Stimulated activated CD8-positive, alpha-beta memory T cell treated with anti-CD3 and anti-CD28 coated beads, Interleukin-4, amount 100 ng/mL, for 24 hours (primary cell): ENCODE measurements at places on chromosomes 12 and 14.

DNA sequence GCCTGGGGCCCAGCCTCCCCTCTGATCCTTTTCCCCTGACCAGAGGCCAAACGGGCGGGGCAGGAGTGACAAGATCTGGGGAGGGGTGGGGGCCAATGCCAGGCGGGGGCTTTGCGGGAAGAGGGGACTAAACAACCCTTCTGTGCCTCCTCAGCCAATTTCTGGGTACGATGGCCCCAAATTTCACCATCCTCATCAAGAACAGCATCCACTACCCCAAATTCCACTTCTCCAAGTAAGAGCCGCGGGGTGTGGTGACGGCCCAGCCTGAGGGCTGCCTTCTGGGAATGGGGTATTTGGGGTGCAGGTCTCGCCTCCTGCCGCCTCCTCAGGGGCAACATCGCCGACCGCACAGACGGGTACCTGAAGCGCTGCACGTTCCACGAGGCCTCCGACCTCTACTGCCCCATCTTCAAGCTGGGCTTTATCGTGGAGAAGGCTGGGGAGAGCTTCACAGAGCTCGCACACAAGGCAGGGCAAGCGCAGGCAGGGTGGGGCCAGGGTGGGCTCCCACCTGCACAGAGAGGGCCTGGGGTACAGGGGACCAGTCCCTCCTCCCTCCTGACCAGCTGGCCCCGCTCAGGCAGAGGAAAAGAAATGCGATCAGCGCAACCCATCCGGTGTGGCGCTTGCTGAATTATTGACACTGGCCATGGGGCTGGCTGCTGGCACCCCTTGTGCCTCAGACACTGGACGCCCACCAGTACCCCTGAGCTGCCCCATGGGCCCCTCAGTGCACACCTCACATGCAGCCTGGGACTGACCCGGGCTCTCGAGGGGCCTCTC is 1.7 kb downstream of the P2RX2 start:
- DNase-seq: no peak

GRCh38 chr12:109618082-109618481 is 44.5 kb downstream of the MVK start:
- DNase-seq: no peak

DNA sequence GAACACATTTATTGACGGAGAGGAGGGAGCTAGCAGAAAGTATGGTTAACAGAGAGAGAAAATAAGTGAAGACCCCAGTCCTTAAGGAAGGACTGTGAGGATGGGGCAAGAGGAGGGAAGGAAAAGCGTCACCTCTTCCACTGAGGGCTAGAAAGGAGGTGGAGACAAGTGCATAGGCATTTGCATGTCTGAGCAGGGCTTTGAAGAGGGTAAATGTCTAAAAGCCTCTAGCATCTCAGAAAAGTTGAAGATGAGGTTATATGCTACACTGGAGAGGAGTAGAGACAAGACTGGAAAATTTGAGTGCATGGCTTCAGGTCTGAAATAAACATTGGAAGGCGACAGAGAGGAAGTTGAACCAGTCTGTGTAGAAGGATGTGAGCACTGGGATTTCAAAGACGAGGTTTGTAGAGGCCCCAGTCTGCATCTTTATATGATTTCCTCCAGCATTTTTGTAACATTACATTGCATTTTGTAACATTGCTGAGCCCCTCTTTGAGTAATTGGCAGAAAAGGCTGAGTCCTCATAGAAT is 98.5 kb upstream of the IFNG-AS1 start:
- no peak for DNase-seq

GRCh38 chr12:11778713-11779685 is 129.5 kb downstream of the ETV6 start:
- no peak for DNase-seq

- peak; percentile 66 for DNase-seq
These were observed 5.1 kb upstream of the ZNF839 start for GRCh38 chr14:102314242-102315011.
